ENCODE measurements at places on chromosomes 4 and X. TPM values are rescaled to one million over a fixed set of nuclear protein-coding genes. Genes with fewer than 3 reads are reported as not detected.

GRCh38 chrX:47247999-47248320, 15.2 kb downstream of the USP11 start:
- no peak overlapping the region for H3K4me3 ChIP-seq
- no peaks in the 10 kb centered on the region for H3K36me3 ChIP-seq
- no peak overlapping the region for H3K27ac ChIP-seq
- H3K4me1 ChIP-seq = no peaks in the 10 kb centered on the region
- DNase-seq = no peak

GRCh38 chr4:141609243-141609642, 27.1 kb upstream of the IL15 start:
- no peak overlapping the region for H3K27ac ChIP-seq
- no peaks in the 10 kb centered on the region for H3K27me3 ChIP-seq
- DNase-seq = no peak
- H3K4me1 ChIP-seq = no peaks in the 10 kb centered on the region
- no peak overlapping the region for H3K4me3 ChIP-seq
- H3K36me3 ChIP-seq = no peaks in the 10 kb centered on the region

GRCh38 chrX:69539437-69539836, 35.3 kb downstream of the NALF2 start:
- no peaks in the 10 kb centered on the region for H3K36me3 ChIP-seq
- no peak overlapping the region for H3K27ac ChIP-seq
- H3K27me3 ChIP-seq = no peaks in the 10 kb centered on the region

GRCh38 chr4:5398056-5398455, 310.3 kb downstream of the EVC2 start:
- H3K36me3 ChIP-seq = no peaks in the 10 kb centered on the region
- no peaks in the 10 kb centered on the region for H3K4me1 ChIP-seq
- no peaks in the 10 kb centered on the region for H3K27me3 ChIP-seq
- H3K27ac ChIP-seq = no peak overlapping the region
- DNase-seq = no peak

- H3K36me3 ChIP-seq = peaks cover 40% of the 10 kb centered on the region
- peaks cover 15% of the 10 kb centered on the region for H3K4me1 ChIP-seq
- no peak for DNase-seq
- H3K27ac ChIP-seq = no peak overlapping the region
Observed at GRCh38 chr4:184784628-184785257, 41.0 kb downstream of the ACSL1 start.

DNA sequence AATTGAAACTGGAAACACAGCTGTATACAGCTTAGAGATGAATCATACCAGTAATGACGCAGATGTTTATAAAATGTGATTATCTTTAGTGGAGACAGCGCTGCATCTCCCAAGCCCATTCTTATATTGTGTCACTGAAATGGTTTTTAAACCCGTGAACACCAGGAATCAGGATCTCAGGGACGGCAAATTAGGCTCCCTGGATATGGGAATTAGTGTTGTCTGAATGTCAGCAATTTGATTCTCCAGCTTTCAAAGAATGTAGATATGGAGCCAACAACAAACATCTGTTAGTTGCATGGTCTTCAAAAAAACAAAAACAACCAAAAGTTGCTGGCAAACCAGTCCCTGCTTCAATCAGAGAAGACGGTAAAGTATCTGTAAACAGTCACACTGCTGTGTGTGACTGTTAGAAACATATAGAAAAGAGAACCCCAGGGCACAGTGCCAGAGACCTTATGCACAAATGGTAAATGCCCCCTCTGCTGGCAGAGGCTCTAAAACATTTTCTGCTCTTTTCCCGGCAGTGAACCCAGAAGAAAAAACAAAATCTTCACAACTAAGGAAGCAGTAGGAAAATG, 351.9 kb upstream of the FTHL17 start:
- no peaks in the 10 kb centered on the region for H3K27me3 ChIP-seq
- H3K4me1 ChIP-seq = no peaks in the 10 kb centered on the region
- no peak overlapping the region for H3K27ac ChIP-seq
- H3K4me3 ChIP-seq = no peak overlapping the region
- DNase-seq = no peak

- H3K27me3 ChIP-seq = no peaks in the 10 kb centered on the region
- H3K4me1 ChIP-seq = no peaks in the 10 kb centered on the region
- H3K4me3 ChIP-seq = no peak overlapping the region
- no peak for DNase-seq
- no peak overlapping the region for H3K27ac ChIP-seq
Observed at GRCh38 chrX:118525174-118525730, 29.6 kb downstream of the DOCK11 start.

DNA sequence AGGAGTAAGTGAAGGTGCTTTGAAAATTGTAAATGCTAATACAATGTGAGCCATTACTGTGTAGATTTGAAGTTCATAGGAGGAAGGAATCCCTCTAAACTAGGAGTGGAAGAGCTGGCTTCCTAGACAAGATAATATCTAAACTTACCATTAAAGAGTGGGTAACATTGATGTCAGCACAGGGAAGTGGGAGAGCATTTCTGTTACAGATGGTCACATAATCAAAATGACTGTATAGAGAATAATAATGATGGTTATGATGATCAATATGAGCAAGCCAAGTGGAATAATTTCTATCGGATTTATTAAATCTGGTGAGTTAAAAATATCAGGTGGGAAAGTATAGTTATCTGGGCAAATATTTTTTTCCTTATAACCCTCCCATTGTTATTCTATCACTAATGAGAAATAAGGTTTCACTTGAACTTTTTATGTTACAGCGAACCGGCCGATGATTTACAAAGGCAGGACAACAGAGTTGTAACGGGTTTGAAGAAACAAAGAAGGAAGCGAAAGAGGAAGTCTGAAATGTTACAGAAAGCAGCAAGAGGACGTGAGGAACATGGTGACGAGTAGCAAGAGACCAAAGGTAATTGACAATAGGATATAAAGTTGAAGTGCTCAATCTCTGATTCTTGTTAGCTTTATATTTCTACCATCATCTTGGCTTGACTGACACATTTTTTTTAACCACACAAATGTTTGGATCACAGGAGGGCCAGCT, 43.5 kb downstream of the FMR1NB start:
- no peaks in the 10 kb centered on the region for H3K27me3 ChIP-seq
- no peak for DNase-seq
- H3K4me1 ChIP-seq = no peaks in the 10 kb centered on the region
- H3K27ac ChIP-seq = no peak overlapping the region

The SAGE1 gene
- total RNA-seq = not detected

The UBA6 gene
- total RNA-seq = 45.8 TPM
